ENCODE measurements at places on chromosomes 1 and 21.

GRCh38 chr1:43206600-43207228, 34.6 kb downstream of the CFAP57 start:
- DNase-seq: no peak

GRCh38 chr21:28066596-28067387, 925.9 kb downstream of the LTN1 start:
- no peak for DNase-seq

DNA sequence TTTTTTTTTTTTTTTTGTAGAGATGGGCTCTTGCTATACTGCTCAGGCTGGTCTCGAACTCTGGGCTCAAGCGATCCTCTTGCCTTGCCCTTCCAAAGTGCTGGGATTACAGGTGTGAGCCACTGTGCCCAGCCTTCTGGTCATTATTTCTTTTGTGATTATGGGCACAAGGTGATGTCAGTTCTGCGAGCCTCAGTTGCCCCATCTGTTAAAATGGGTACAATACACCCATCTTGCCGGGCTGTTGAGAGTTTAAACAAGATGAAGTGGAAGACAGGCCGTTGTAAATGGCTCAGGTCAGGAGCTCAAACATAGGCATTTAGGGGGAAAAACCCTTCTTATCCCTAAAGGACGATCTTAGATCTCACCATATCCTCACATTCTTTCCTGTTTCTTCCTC, 53.7 kb upstream of the WNT4 start:
- no peak for DNase-seq

GRCh38 chr1:210298936-210299335, 29.8 kb upstream of the HHAT start:
- DNase-seq: no peak

DNA sequence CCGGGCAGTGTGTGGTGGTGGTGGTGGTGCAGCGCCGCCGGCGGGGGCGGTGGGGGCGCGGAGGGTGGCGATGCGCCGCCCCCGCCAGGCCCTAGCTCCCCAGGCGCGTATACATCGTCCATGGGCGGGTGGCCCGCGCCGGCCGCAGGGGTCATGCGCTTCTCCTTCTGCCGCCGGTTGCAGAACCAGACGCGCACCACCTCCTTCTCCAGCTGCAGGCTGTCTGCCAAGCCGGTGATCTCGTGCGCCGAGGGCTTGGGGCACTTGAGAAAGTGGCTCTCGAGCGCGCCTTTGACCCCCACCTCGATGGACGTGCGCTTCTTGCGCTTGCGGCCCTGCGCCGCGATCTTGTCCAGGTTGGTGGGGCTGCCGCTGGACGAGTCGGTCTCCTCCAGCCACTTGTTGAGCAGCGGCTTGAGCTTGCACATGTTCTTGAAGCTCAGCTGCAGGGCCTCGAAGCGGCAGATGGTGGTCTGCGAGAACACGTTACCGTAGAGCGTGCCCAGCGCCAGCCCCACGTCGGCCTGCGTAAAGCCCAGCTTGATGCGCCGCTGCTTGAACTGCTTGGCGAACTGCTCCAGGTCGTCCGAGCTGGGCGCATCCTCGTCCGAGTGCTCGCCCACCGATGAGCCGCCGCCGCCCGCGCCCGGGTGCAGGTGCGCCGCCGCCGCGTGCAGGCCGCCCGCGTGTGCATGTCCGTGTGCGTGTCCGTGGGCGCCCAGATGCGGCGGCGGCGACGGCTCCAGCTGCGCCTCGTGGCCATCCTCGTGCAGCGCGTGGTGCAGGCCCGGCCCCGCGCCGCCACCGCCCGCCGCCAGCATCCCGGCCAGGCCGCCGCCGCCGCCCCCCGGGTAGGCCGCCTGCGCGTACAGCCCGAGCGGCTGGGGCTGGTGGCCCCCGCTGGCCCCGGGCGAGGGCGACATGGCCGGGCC, 926 bp downstream of the POU3F1 start:
- no peak for DNase-seq

GRCh38 chr1:48776393-48777218, at the start of gene BEND5:
BEND5 (minus strand) TSS chr1:48776891; CDS start chr1:48776831, 60 bp downstream.
- DNase-seq: no peak

DNA sequence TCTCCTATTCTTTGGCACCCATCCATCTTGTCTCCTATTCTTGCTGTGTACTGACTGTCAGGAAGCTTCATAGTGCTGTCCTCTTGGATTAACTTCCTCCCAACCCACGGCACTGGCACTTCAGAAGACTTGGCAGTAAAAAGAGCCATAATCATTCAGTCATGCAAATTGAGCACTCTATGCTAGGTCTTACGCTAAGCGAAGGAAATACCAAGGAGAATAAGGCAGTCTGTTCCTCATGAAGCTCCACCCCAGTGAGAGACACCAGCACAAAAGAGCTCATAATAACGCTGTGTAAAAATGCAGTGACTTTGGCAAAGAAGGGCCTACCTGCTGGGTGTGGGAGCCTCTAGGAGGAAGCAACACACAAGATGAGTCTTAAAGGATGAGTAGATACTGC, 67.1 kb downstream of the GFI1 start:
- no peak for DNase-seq

GRCh38 chr1:93178418-93178817, 1.8 kb downstream of the TMED5 start:
- DNase-seq: no peak

GRCh38 chr1:235136111-235136510, 7.5 kb upstream of the TOMM20 start:
- no peak for DNase-seq

DNA sequence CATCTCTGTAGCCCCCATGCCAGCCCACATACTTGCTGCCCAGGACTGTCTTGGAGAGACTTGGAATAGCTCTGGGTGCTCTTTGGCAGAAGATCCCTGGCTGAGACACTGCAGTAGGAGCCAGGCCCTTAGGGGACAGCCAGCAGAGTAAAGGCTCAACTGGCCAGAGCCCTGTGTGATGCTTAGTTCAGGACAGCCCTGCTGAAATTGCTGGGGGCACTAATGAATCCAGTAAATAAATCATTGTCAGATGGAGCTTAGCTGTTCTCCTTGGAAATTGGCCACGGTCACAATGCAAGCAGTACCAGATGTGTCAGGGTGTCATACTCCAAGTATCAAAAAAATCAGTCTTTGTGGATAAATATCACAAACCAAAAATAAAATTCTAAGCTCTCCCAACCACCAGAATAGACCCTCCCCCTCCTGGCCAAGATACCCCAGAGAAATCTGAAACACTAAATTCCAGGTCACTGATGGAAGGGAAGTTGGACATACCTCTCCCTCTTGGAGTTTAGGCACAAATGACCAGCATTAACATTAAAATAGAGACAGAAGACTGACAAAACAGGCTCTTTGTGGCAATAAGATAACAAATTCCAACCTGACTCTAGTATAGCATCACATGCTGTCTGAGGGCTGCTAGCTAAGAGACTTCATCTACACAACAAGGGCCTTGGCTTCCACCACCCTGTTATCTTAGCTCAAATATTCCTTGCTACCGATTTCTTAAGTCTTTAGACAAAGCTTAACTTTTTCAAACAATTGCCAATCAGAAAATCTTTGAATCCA, 83.2 kb upstream of the DNAH14 start:
- no peak for DNase-seq

DNA sequence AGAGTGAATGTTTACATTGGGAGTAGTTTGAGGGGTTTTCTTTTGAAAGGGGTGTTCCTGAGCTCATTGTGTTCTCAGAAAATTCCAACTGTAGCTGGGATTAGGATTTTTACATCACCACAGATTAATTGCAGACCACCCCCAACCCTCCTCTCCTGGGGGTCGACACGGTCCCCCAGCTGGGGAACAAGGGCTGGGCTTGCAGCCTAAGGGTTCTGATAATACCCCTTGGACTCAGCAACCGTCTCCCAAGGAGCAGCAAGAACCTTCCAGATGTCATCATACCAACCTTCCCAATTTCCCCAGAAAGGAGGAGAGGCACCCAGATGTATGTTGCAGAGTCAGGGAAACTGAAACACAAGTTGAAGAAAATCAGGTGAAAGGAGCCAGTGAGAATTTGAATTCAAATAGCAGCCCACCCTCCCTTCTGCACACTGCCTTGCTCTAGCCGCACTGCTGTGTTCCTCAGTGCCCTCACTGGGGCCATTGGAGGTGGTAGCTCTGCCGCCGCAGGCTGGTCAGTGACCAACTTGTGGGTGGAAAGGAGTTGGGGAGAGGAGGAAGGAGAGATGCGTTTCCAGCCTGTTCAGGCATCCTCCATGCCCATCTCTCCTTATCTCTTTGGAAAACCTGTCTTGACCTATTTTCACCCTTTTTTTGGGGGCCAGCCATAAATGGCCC, 14.7 kb upstream of the IGFN1 start:
- no peak for DNase-seq

- DNase-seq: peak; percentile 87
These were observed 156.6 kb downstream of the GREM2 start for GRCh38 chr1:240455228-240455821.

- DNase-seq: peak; percentile 43
These were observed at the start of gene AMIGO1 for GRCh38 chr1:109509176-109510134. AMIGO1 (minus strand) TSS chr1:109509727; CDS start chr1:109508912, 815 bp downstream.

DNA sequence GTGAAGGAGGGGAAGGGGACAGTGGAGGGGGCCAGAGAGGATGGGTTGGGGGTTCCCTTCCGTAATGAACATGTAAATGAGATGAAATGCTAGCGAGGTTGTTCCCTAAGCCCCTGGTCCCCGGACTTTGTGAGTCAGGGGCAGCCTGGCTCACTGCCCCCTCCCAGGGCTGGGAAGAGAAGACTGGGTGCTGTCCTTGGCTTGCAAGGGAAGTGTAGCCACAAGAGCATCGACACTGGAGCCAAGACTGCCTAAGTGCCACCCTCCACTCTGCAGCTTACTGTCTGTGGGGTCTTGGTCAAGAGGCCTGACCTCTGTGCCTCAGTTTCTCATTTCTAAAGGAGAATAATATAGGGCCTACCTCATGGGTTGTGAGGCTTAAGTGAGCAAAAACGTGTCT, 483 bp downstream of the PEAR1 start:
- DNase-seq: no peak

GRCh38 chr1:24481101-24481500, 21.5 kb upstream of the RCAN3 start:
- DNase-seq: peak; percentile 34

DNA sequence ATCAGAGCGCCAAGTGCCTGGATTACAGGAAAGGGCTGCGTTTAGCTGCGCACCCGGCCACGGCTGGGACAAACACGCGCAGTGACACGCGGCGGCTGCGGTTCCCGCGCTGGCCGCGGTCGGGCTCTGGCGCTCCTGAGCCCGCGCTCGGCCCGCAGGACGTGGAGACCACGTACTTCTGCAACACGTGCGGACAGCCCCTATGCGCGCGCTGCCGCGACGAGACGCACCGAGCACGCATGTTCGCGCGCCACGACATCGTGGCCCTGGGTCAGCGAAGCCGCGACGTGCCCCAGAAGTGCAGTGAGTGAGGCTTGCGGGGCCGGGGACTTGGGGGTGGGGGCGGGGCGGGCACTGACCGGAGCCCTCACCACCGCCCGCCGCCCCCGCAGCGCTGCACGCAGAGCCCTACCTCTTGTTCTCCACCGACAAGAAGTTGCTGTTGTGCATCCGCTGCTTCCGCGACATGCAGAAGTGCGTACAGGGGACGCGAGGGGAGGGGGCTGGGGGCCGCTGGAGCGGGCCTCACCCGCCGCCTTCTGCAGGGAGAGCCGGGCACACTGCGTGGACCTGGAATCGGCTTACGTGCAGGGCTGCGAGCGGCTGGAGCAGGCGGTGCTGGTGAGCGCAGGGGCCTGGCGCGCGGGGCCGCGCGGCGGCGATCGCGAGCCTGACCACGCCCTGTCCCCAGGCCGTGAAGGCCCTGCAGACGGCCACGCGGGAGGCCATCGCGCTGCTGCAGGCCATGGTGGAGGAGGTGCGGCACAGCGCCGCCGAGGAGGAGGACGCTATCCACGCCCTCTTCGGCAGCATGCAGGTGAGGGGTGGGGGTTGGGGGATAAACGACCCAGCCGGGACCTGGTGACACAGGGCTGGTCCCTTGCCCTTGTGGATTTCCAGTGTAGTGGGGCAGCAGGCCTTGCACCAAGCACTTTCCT, 3.1 kb downstream of the RNF207 start:
- DNase-seq: no peak

- no peak for DNase-seq
These were observed 8.2 kb downstream of the PTPRC start for GRCh38 chr1:198647055-198647454.

DNA sequence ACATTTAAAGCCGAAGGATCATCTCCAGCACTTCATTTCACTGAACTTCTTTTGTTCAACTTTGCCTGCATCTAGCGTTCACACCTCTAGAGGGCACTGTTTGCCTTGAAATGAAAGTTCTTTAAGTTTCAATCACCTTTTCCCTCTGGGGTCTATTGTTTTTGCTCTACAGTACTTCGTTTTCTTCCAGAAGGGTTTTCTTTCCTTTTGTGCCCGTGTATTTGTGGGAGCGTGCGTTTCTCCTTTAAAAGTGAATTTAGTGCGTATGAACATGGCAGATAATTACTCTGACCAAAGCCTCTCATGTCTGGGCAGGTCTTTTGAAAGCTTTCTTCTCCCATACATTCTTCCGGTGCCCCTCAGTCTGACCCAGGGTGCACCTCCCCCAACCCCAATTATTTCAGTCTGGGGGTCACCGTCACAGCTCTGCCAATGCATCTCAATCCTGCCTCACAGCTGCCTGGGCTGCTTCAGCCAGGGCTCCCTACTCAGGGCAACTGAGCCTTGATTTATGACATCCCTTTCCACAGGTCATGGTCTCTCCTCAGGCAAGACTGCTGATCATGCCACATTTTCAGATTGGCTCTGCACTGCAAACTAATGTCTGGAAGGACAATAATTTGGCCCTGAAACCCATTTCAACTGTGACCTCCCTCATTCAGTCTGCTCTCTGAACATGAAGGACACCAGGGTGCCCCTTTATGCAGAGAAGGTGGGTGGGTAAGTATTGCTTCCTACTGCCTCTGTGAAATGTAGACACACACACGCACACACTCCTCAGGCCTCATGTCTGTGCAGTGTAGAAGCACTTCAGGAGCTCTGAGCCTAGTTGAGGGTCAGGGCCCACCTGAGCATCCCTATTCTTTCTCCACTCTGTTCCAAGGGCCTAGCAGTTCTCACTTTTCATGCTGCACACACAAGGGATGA, 88.6 kb downstream of the NUF2 start:
- DNase-seq: peak; percentile 78

All from MM.1S (cell line).